Iris pigment epithelial cell (primary cell): ENCODE measurements at places on chromosomes 4 and X.

DNA sequence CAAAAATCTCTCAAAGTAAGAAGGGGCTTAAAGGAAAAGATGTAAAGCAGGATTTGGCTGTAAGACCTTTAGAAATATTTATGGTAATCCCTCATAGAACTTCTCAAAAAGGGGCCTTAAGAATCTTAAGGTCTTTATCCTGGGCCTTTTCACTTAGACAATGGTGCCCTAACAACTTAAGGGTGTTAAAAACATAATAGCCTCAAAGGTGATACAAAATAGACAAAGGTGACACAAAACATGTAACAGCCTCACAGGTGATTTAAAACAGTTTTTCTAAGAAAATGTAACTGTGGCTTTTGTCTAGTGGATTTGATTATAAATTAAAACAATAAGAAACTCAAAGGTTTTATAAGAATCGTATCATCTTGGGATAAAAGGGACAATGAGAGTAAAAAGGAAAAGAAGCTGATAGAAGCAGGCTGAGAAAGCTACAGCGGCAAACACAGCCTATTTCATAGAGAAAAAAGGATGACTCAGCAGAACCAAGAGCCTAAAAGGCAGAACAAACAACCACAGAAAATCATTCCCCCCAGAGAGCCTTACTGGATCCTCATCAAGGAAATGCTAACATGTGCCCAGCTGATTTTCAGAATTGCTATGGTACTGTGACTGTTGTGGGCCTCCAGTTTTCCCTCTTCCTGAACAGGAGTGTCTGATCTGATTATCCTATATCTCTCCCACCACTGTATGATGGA lies 164.3 kb downstream of the STPG2 start:
- no peak for DNase-seq

- no peak for DNase-seq
Measured at GRCh38 chr4:43567644-43568043, 675.1 kb downstream of the GRXCR1 start.

- DNase-seq = peak; percentile 10
Measured at GRCh38 chrX:30196322-30196721, 19.0 kb upstream of the MAGEB2 start.

DNA sequence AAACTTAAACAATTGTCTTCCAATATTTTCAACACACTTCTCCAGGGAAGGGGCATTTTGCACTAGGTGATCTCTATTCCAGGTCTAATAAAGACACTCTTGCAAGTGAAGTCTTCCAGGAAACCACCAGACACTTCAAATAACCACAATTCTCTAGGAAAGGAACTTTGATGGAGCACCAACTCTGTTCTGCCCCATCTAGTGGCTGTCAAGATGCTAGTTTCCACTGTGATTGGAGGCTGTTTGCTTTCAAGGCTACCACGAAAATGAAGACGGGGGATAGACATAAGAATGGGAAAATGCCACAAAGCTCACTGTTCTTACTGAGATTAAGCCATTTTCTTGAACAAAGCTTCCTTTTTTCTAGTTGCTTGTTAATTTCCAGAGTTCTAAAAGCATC lies 100.6 kb upstream of the F9 start:
- DNase-seq = no peak

DNA sequence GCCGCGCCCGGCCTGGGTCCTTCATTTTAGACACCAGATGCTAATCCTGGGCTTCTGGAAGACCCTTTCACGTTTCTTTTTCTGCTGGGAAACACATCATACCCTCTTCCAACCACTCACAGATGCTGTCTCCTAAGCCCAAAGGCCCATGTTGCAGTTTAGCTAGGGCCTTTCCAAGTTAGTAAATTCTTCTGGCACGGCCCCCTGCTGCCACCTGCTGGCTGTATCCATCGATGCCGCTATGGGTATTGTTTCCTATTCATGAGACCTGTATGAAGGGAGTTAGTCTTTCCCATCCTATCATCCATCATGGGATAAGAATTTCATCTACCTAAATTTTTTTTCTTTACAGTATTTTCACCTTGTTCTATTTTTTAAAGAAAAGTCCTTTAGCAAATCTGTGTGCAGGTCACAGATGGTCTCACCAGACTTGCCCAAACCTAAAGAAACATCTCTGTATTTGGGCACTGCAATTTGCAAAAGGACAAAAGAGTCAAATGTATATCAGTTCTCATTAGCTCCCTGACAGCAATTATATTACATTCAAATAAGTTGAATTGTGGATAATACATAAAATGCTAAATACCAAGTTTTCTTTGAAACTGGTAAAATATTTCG lies 37.8 kb upstream of the SLC9A7 start:
- DNase-seq = peak; percentile 61

GRCh38 chrX:140503238-140503601 lies 1.6 kb downstream of the SOX3 start:
- DNase-seq = no peak

- DNase-seq = peak; percentile 72
Measured at GRCh38 chr4:123478859-123479345, 82.3 kb downstream of the SPRY1 start.

- peak; percentile 86 for DNase-seq
Measured at GRCh38 chr4:48963042-48963679, 22.9 kb upstream of the CWH43 start.

- no peak for DNase-seq
Measured at GRCh38 chrX:47618923-47619485, 653 bp downstream of the SYN1 start.

DNA sequence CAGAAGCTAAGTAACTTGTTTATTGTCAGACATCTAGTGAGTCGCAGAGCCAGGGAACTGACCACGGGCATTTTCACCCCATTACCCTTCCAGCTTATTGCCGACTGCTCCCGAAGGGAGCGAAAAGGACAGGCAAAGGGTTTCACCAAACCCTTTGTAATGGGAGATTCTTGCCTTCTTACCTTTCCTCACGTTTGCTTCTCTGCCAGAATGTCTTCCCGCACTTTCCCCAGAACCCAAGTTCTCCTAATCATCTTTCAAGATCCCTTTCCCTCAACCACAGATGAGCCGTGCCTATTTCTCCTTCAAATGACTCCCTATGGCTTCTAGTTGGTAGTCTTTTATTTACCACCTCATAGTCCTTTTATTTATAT lies 520 bp upstream of the SRP72 start:
- no peak for DNase-seq

DNA sequence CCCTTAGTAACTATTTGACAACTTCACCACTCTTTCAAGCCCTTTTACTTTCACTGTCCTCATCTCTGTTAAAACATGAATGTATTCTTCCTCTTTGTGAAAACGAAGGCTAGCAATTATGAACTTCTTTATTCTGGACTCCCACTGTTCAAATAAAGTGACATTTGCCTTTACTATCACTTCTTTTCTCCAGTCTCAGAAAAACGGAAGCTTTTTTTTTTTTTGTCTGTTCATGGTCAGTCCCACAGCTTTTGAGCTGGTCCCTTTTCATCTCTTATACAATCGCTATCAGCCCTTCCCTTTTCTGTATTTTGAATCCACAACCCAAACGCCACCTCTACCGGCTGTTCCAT lies 327.7 kb downstream of the DKK2 start:
- no peak for DNase-seq

GRCh38 chrX:143873343-143873742 lies 10.5 kb upstream of the UBE2NL start:
- DNase-seq = peak; percentile 11

DNA sequence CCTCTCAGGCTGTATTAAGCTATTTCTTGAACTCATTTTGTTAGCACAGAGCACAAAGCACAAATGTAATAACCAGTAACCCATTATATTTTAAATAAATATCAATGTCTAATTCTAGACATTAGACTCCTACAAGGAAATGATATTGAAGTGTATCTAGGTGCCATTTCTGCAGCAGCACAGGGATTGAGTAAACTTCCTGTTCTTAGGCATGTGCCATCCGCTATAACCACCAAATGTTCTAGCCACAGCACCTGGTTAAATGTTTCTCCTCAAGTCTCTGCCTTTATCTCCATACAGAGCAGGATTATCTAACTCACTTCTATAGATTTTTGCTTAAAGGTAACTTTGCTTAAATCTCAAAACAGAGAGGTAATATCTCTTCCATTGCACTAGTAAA lies 51.4 kb downstream of the SGMS2 start:
- no peak for DNase-seq

- no peak for DNase-seq
Measured at GRCh38 chr4:120855307-120856001, 67.1 kb downstream of the PRDM5 start.

- peak; percentile 99 for DNase-seq
Measured at GRCh38 chr4:1192091-1192492, 19.7 kb upstream of the SPON2 start.

- no peak for DNase-seq
Measured at GRCh38 chr4:57308301-57308700, 198.1 kb upstream of the IGFBP7 start.

GRCh38 chr4:98447648-98448047 lies 186.5 kb downstream of the RAP1GDS1 start:
- DNase-seq = peak; percentile 51

GRCh38 chr4:73822812-73823504 lies 13.5 kb upstream of the CXCL6 start:
- DNase-seq = no peak

DNA sequence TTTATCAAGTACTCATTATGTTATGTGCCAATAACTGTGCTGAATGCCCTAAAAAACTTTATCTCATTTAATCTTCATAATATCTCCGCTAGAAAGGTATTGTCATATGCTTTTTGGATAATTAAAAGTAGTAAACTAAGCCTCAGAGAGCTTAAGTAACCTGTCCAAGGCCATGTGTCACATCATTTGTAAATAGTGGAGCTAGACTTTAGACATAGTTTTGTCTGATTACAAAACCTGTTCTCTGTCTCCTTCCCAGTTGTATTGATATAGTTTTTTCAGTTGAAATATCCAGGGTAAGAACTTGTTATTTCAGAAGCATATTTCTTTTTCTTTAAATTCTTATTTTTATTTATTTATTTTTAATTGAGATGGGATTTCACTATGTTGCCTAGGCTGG lies 66.7 kb downstream of the TENM3 start:
- DNase-seq = no peak

- DNase-seq = no peak
Measured at GRCh38 chrX:15834053-15834452, 20.6 kb downstream of the AP1S2 start.

DNA sequence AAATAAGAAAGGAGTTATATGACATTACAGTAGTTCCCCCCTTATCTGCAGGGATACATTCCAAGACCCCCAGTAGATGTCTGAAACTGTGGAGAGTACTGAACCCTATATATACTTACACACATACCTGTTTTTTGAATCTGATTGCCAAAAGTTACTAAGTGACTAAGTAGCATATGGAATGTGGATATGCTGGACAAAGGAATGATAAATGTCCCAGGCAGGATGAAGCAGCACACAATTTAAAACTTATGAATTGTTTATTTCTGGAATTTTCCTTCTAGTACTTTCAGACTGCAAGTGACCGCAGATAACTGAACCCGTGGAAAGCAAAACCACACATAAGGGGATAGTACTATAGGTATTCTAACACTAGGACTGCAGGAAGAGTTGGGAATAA lies 22.7 kb downstream of the UGDH start:
- DNase-seq = no peak

- DNase-seq = no peak
Measured at GRCh38 chr4:15648600-15648999, 6.6 kb downstream of the FBXL5 start.

- no peak for DNase-seq
Measured at GRCh38 chr4:113809311-113809710, 47.8 kb upstream of the CAMK2D start.

DNA sequence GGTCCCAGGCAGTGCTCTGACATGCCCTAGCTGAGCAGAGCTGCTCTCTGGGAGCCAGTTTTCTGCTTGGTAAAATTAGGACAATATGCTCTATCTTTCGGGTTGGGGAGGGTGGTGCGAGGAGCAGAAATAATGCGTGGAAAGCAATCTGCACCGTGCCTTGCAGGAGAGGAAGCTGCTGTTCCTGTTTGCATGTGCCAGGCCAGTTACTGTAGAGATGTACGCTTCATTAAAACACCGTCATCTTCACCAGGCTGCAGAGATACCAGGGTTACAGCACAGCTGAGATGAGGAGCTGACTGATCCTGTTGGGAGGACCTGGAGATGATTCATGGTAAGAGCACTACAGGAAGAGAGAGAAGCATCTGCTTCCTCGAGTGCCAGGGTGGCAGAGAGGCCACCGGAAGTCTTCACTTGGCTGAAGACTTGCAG lies 29.5 kb upstream of the IRF2 start:
- peak; percentile 24 for DNase-seq

- DNase-seq = no peak
Measured at GRCh38 chr4:54185044-54185780, 43.9 kb upstream of the PDGFRA start.

- DNase-seq = peak; percentile 54
Measured at GRCh38 chr4:94934201-94934600, 176.4 kb downstream of the BMPR1B start.

DNA sequence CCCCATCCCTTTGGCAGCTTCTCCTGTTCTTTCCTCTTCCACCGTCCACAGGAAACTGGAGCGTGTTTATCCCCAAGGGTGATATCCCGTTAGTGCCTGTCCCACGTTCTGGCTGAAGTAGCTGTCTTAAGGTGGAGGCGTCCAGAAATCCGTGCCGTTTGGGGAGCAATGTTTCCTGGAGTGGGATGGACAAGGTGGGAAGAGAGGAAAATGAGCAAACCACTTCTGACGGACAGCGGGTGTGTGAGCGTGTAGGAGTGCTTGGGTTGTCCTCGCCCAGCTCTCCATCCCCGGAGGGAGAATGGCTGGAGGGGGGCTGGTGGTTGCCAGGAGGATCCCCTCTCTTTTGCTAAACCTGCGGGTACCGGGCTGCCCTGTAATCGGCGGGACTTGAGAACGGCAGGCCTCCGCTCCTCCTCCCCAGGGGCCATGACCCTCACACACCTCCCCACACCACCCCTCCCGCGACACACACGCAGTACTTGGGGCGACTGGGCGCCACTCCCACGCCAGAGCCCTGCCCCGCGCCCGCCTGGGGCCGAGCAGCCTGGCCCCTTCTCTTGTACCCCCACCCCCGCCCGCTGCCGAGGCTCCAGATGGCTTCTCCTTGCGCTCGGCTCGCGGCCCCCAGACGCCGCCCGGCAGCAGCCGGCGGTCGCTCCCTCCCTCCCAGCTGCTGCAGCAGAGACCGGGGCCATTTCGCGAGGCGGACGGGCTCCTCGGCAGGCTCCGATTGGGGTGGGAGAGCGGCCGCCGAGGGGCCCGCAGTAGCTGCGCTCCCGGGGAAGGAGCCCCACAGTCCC lies 13.9 kb upstream of the PRDM8 start:
- DNase-seq = peak; percentile 15

- DNase-seq = peak; percentile 50
Measured at GRCh38 chrX:12979616-12980015, 4.7 kb downstream of the TMSB4X start.

GRCh38 chr4:40702800-40703151 lies 47.0 kb upstream of the NSUN7 start:
- no peak for DNase-seq

GRCh38 chr4:7436256-7436655 lies 1.5 kb upstream of the PSAPL1 start:
- DNase-seq = no peak

GRCh38 chrX:53044995-53045394 lies 3.6 kb upstream of the GPR173 start:
- DNase-seq = no peak

- no peak for DNase-seq
Measured at GRCh38 chrX:72203421-72203820, 21.9 kb downstream of the PIN4 start.

- DNase-seq = no peak
Measured at GRCh38 chrX:15438332-15438731, 54.1 kb upstream of the VEGFD start.

- DNase-seq = no peak
Measured at GRCh38 chr4:165328101-165328425, 594 bp downstream of the MSMO1 start.

- peak; percentile 45 for DNase-seq
Measured at GRCh38 chr4:87419578-87420249, 2.7 kb upstream of the NUDT9 start.

- DNase-seq = no peak
Measured at GRCh38 chr4:8331575-8331955, 62.0 kb downstream of the HTRA3 start.
